Effector memory CD4-positive, alpha-beta T cell (primary cell): ENCODE measurements at places on chromosomes 13 and 19.
A peak's percentile ranks its signal among the peaks of the same experiment; 100 is the strongest.

DNA sequence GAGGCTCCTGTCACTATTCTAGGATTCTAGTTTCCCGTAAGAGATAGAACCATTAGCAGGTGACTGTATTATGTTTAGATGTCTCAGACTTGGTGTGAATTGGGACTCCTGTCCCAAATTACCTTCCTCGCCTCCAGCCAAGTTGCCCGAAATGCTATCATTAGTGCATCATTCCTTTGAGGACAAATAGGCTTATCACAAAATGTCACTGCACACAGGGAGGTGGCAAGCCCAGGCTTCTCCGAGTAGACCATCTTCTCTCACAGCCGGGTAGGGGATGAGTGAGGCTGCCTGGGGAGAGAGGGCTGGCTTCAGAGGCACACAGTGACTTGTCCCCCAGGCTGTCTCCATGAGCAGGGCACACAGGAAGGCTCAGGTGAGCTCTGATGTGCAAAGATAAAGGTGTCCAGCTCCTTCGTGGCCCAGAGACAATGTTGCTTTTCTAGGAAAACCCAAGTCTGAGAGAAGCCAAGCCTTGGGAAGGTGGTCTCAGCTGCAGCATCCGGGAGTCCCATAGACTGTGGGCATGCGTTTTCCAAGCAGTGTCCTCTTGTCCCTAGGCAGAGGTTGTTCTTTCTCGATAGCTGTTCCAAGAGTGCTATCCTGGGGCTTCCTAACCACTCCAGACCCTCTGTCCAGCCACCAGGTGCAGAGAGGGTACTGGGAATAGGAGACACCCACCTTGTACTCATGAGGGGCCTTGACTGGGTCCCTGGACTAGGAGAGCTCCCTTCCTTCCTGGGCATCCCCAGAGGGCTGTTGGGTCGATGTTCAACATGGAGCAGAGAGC, 163.1 kb upstream of the TSHZ3 start:
- no peak for DNase-seq

DNA sequence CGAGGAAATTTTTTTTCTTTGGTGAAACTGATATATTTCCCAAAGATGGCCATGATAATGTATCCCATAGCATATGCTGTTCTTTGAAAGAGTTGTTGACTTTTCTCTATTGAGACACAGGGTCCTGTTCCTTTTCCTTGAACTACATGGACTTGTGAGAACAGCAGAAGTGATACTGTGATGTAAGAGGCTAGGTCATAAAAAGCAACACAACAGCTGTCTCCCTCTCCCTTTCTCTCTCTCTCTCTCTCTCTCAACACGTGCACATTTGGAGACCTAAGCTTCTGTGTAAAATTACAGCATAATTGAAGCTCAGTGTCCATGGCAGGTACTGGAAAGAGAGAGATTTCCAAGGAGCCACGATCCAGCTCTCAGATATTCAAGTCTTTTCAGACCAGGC, 1712.4 kb downstream of the EFNB2 start:
- DNase-seq, result no peak

GRCh38 chr19:10037809-10038208, 24.5 kb downstream of the RDH8 start:
- no peak for DNase-seq

GRCh38 chr19:44685877-44686276, 13.1 kb upstream of the CEACAM16 start:
- DNase-seq, result no peak

DNA sequence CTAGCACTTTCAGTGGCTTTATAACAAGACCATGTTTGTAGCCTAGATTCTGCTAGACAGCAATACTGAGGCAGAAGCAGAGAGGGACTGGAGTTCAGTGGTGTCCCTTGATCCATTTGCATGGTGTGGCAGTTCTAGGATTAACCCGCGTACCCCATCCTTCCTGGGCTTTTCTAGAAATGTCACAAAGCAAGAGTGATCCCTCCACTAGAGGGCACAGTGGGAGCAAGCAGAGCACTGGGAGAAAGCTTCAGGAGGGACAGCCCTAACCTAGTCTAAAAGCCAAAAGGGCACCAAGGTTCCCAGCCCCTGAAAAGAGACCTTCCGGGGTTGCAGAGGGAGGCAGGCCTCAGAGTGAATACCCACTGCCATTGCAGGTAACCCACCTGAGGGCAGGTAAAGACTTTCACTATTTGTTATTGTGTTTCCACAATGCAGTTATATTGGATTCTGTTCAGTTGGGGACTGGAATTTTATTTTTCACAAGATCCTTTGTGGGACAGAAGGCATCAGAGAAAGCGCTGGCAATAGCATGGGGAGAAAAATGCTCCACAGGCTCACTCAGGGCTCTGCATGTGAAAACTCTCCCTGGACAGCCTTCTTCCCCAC, 170.6 kb downstream of the FLT1 start:
- DNase-seq, result peak; percentile 2

GRCh38 chr19:36027696-36028095, 5.0 kb downstream of the CLIP3 start:
- DNase-seq, result no peak

GRCh38 chr13:83352391-83352790, 529.9 kb downstream of the SLITRK1 start:
- no peak for DNase-seq

GRCh38 chr19:48881741-48882657, 9.8 kb downstream of the PPP1R15A start:
- no peak for DNase-seq

DNA sequence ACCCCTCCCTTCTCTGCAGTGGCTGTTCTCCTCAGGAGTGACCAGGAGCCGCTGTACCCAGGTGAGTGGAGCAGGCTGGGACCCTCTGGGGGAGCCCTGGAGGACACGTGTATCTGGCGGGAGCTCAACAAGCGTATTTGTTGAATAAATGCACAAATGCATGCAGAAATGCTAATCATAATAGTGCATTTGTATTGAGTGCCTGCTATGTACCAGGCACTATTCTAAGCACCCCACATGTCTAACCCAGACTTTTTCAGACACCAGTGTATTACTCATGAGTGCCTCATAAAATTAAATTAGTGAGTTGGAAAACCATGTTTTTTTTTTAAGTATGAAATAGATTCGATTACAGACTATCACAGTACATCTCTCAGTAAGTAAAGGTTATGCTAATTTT, 7.9 kb downstream of the HPN start:
- no peak for DNase-seq

DNA sequence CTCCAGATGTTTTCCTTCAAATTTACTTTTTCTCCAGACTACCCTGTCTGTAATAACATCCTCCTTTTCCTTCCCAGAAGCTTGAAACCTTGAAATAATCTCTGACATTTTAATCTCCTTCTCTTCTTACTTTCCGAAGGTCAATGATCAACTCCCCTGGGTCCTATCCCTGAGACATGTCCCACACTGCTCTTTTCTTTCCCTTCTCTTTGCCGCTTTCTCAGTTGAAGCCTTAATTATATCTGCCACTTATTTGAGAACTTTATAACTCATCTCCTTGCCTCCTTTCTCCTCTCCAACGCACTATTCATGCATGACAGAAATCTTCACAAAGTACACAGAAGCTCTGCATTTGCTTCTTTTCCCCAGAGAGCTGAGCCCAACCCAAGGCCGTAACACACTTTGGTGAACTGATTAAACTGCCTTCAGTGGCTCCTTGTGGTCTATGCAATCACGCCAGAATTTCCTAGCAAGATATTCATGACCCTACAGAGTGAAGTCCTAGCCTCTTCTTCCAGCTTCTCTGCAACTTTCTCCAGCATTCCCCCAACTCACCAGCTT, 9.2 kb upstream of the WASF3 start:
- no peak for DNase-seq

- no peak for DNase-seq
These were observed 11.0 kb upstream of the CA11 start for GRCh38 chr19:48656840-48657474.

- DNase-seq, result no peak
These were observed 743 bp downstream of the CHAF1A start for GRCh38 chr19:4403005-4403761.

DNA sequence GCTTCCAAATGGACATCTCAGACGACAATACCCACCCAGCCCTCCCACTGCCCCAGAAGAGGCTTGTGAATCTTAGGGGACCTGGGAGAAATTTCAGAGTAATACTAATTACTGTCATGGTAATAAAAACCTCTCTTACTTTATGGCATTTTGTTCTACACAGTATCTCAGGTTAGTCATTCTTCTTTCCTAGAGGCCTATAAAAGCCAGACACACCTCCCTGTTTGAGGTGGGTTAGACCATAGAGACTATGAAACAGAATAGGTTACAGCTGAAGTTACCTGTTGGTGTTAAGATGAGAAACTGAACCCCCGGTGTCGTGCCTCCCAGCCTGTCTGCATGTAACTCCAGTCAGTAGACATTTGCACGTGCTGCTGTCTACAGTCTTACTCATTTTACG, 113.9 kb downstream of the SLC7A1 start:
- DNase-seq, result no peak

GRCh38 chr19:1921326-1921725, 16.1 kb downstream of the ADAT3 start:
- no peak for DNase-seq

GRCh38 chr13:28746287-28746612, 27.5 kb upstream of the SLC46A3 start:
- no peak for DNase-seq

DNA sequence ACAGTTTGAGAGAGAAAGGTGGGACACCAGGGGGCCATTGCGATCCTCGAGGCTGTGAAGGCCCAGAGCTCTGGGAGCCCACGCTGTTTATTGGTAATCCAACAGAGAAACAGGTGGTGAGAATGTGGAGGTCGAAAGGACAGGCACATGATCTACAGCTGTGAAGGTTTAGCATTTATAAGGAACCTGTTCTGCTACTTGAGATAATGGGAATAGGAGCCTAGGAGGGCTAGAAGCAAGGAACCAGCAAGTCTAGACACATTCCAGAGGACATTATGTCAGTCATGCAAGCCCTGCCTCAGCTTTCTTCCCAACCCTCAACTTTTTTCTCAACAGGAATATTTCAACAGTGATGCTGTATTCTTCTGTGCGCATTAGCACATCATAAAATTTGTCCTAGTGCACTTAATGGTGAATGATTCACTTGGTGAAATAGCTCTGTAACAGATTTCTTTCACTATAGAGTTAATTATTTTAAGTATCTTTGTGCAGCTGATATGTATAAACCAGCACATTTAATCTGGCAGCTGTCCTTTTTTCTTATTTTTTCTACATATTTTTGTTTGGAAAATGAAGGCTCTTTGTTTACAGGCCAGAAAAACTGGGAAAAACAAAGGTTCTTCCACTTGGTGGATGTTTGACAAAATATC, 25.4 kb downstream of the ZNF90 start:
- no peak for DNase-seq

DNA sequence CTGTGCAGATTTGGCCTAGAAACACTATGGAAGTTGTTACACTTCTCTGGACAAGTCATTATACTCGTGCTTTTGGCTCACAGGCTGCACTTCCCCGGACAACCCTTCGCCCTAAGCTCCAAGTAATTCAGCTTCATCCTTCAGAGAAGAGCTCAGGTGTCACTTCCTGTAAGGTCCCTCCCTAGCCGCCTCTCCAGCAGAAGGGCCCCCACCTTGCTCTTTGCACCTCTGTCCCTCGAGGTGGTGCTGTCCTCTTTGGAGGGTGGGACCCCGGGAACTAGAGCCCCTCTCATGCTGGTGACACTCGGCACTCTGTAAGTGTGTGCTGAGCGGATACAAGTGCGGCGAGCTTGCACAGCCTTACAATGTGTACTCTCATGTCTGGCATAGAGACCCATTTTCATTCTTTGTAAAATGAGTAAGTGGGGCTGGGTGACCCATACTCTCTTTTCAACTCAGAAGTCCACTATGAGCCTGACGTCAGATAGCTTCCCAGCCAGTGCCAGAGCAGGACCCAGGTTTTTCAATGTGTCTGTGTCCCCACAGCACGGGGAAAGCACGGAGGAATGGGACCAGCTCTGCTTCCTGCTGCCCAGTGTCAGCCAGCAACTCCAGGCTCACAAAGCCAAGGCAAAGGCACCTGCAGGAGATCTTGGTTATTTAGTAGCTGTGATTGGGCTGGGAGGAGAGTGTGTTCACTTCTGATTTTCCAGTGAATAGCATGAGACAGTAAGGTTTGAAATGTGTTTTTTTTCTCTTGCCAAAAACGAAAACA, 26.9 kb downstream of the CHAMP1 start:
- no peak for DNase-seq

DNA sequence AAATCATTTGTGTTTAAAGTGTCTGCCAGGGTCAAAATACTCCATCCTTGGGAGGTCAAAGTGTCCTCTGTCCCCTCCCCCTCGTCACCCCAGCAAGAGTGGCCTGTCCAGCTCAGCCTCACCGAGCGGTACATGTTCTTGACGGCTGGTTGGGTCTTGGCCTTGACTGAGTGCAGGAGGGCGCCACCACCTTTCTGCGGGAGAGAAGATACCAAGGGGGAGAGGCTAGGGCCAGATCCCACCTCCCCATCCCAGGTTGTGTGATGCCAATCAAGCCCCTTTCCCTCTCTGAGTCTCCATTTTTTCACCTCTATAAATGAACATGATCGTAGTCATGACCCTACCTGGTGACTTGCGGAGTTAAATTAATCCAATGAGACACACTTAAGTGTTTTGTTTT, 6.1 kb downstream of the CRB3 start:
- DNase-seq, result no peak

DNA sequence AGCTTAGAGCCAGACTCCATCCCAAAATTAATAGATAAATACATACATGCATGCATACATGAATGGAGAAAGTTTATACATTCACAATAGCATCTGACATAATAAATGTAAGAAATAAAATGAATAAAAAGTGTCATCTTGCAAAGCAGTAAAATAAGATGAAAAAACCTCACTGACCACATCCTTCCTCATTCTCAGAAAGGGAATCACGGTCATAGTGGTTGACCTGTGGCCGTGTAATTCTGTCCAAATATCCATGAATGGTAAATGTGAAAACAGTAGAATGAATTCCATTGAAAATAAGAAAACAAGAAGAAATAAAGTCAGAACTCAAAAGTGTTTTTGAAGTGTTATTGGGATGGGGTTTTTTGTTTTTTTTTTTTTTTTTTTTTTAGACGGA, 9.8 kb upstream of the CDC42EP5 start:
- DNase-seq, result no peak

GRCh38 chr19:47725759-47726401, 12.7 kb downstream of the EHD2 start:
- DNase-seq, result no peak

- DNase-seq, result peak; percentile 89
These were observed 10.0 kb downstream of the ARHGAP45 start for GRCh38 chr19:1076951-1077350.
